ENCODE measurements at places on chromosomes 6 and 20.

GRCh38 chr6:74764486-74764885 is 441.4 kb downstream of the COL12A1 start:
- H3K4me3 ChIP-seq = no peak overlapping the region
- H3K27ac ChIP-seq = no peak overlapping the region
- no peaks in the 10 kb centered on the region for H3K27me3 ChIP-seq
- no peaks in the 10 kb centered on the region for H3K4me1 ChIP-seq
- no peaks in the 10 kb centered on the region for H3K36me3 ChIP-seq

GRCh38 chr20:52457826-52458225 is 266.2 kb upstream of the ZFP64 start:
- DNase-seq = no peak
- H3K27me3 ChIP-seq = peaks cover 5% of the 10 kb centered on the region
- H3K4me1 ChIP-seq = no peaks in the 10 kb centered on the region

DNA sequence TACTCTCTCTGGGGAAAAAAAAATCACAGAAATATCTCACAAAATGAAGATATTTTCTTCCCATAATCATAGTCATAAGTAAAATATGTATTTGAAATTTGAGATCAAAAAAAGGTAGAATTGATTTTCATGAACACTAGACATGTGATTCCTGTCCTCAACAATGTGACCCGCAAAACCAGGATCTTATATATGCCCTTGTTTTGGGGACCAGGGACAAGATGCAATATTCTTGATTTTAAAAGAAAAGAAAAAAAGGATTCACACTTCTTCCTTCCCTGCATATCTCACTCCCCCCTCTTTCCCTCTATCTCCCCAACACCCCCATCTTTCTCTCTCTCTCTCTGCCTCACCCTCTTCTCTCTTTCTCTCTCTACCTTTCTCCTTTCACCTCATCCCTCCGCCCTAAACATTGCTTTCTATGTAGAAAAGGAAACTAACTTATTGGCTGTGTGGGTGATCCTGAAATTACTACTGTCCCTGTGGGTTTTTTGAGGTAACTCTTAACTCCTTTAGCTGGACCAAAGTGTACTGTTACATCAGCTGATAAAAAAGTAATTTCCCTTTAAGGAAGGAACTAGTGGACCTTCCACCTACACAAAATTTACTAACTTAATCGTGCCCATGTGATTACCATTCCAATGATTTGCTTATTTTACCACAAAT is 85.6 kb downstream of the AIG1 start:
- no peak overlapping the region for H3K27ac ChIP-seq
- H3K4me3 ChIP-seq = no peak overlapping the region
- H3K27me3 ChIP-seq = no peaks in the 10 kb centered on the region
- peaks cover 6% of the 10 kb centered on the region for H3K36me3 ChIP-seq

GRCh38 chr6:152975204-152975915 is 7.5 kb downstream of the FBXO5 start:
- no peak for DNase-seq
- peaks cover 46% of the 10 kb centered on the region for H3K36me3 ChIP-seq
- no peak overlapping the region for H3K4me3 ChIP-seq

- no peak overlapping the region for H3K4me3 ChIP-seq
- no peaks in the 10 kb centered on the region for H3K36me3 ChIP-seq
- H3K27me3 ChIP-seq = no peaks in the 10 kb centered on the region
These were observed 202.5 kb upstream of the ASCC3 start for GRCh38 chr6:101083533-101084175.

DNA sequence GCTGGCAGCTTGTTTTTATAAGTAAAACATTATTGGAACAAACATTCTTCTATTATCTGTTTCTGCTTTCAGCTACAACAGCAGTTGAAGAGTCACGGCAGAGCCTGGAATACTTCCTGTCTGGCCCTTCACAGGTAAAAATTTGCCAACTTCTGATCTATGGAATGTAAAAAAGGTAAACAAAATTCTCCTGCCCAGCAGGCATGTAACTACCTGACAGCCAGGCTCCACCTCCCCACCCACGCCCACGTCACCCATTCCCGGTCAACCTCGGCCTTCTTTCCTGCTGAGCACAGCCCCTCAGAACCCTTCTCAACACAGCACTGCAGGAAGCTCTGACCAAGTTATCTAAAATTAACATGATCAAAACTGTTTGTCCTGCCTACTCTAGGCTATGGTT is 166.0 kb downstream of the DLL1 start:
- no peak for DNase-seq
- no peaks in the 10 kb centered on the region for H3K36me3 ChIP-seq
- no peak overlapping the region for H3K27ac ChIP-seq
- H3K4me1 ChIP-seq = peaks cover 52% of the 10 kb centered on the region
- H3K4me3 ChIP-seq = no peak overlapping the region
- H3K27me3 ChIP-seq = no peaks in the 10 kb centered on the region

DNA sequence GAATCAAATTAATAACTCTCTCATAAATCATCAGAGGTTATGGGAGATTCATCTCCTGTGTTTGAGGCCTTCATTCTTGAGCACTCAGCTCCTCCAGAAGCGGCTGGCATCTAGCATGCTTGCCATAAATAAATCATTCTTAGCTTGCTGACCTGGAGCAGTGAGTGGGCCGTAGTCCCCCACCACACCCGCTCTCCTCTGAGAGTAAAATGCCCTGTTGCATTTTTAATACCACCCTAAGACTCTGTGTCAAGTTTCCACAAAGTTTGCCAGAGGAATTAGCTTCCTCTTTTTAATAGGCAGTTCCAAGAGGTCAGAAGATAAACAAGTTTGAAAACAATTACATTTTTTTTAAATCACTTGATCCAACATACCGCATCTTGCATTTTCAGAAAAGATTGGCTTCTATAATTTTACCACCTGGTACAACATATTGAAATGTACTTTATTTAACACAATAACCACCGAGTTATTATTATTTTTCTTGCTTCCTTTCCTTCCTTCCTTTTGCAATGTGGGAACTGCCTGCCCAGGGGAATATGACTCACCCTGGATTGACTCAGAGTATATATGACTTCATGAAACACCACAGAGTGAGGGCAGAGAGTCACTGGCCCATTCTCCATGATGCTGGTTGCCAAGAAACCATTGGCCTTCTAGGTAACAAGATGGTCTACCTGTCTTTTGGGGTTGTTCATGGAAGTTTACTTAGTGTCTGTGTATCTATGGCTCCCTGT is 29.4 kb upstream of the CLIC5 start:
- H3K36me3 ChIP-seq = no peaks in the 10 kb centered on the region
- no peak overlapping the region for H3K4me3 ChIP-seq

GRCh38 chr20:23114018-23114417 is 27.9 kb upstream of the CD93 start:
- H3K36me3 ChIP-seq = no peaks in the 10 kb centered on the region
- H3K4me1 ChIP-seq = peaks cover 21% of the 10 kb centered on the region
- peak overlapping the region; percentile 46 for H3K27ac ChIP-seq
- no peaks in the 10 kb centered on the region for H3K27me3 ChIP-seq
- H3K4me3 ChIP-seq = no peak overlapping the region

GRCh38 chr20:31774408-31774807 is 35.3 kb downstream of the TPX2 start:
- no peak overlapping the region for H3K4me3 ChIP-seq
- H3K27me3 ChIP-seq = no peaks in the 10 kb centered on the region
- no peaks in the 10 kb centered on the region for H3K36me3 ChIP-seq
- no peaks in the 10 kb centered on the region for H3K4me1 ChIP-seq
- DNase-seq = no peak

GRCh38 chr6:140079328-140079727 is 704.9 kb upstream of the CITED2 start:
- peak overlapping the region; percentile 54 for H3K4me3 ChIP-seq
- H3K27ac ChIP-seq = peak overlapping the region; percentile 92
- peaks cover 51% of the 10 kb centered on the region for H3K4me1 ChIP-seq
- no peaks in the 10 kb centered on the region for H3K36me3 ChIP-seq

GRCh38 chr20:16476032-16476431 is 97.2 kb downstream of the KIF16B start:
- peaks cover 4% of the 10 kb centered on the region for H3K36me3 ChIP-seq
- H3K4me3 ChIP-seq = no peak overlapping the region
- DNase-seq = no peak
- peaks cover 4% of the 10 kb centered on the region for H3K4me1 ChIP-seq
- H3K27ac ChIP-seq = no peak overlapping the region
- no peaks in the 10 kb centered on the region for H3K27me3 ChIP-seq

DNA sequence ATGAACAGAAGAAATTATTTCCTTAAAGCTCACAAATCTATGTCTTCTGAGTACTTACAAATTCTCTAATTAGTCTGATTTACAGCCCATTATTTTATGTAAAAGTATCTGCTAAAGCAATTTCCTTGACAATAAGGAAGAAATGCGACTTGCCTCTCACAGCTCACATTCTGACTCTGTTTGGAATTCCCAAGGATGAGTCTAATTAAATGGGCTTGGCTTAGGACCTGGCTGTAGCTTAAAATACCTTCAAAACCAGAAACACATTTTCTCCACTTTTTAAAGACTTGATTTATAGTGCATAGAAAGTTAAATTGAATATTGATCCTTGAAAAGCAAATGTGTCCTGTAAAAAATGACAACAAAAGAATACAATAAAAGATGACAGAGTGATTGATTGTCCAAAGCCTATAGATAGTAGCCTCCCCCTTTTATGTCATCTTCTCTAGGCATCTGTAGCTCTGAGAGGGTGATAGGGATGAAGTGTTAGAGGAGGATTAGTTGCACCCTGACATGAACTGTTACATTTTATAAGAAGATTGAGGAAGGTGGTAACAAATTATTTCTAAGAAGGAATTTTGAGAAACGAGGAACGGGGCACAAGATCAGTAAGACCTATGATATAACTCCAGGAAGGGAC is 118.9 kb downstream of the MACROD2 start:
- H3K27me3 ChIP-seq = no peaks in the 10 kb centered on the region
- no peaks in the 10 kb centered on the region for H3K4me1 ChIP-seq
- no peak overlapping the region for H3K27ac ChIP-seq
- no peak for DNase-seq
- no peaks in the 10 kb centered on the region for H3K36me3 ChIP-seq
- no peak overlapping the region for H3K4me3 ChIP-seq

GRCh38 chr20:42553374-42553773 is 636.3 kb downstream of the PTPRT start:
- H3K27ac ChIP-seq = no peak overlapping the region
- no peak for DNase-seq
- peaks cover 12% of the 10 kb centered on the region for H3K27me3 ChIP-seq

DNA sequence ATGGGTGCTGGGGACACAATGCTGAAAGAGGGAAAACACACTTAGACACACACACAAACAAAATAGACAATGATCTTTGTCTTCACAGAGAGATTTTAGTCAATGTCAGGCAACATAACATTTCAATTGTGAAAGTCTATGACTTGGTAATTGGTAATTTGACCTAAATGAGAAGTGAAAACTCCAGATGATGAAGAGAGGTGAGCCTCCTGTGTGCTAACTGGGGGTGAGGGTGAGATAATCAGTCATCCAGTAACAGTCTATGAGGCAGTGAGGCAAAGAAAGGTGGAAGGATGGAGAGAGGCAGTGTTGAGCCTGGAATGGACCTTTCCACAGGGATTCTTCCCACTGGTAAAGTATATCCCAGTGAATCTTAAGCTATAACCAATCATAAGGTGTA is 744.2 kb downstream of the MAFB start:
- no peaks in the 10 kb centered on the region for H3K27me3 ChIP-seq
- no peaks in the 10 kb centered on the region for H3K36me3 ChIP-seq
- DNase-seq = no peak
- H3K4me1 ChIP-seq = peaks cover 9% of the 10 kb centered on the region
- no peak overlapping the region for H3K4me3 ChIP-seq

DNA sequence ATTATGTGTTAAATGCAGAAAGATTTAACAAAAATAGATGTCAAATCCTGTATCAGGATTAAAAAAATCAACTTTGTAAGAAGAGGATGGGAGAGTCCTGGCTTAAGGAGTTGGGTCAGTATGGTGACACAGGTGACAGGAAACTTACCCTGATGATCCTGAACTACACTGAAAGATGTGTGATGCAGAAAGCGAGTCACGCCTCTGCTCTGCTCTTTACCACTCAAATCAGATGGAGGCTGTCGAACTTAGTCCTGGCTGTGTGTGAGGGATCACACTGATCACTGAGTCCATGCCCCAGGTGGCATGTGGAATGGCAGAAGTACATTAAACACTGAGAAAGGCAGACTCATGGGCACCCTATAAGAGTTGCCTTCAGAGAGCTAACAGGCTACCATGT is 92.9 kb downstream of the GJA10 start:
- H3K36me3 ChIP-seq = no peaks in the 10 kb centered on the region
- H3K27ac ChIP-seq = no peak overlapping the region
- H3K4me3 ChIP-seq = no peak overlapping the region
- DNase-seq = no peak

- no peaks in the 10 kb centered on the region for H3K4me1 ChIP-seq
- DNase-seq = no peak
- H3K36me3 ChIP-seq = no peaks in the 10 kb centered on the region
- no peak overlapping the region for H3K27ac ChIP-seq
- H3K27me3 ChIP-seq = peaks cover 43% of the 10 kb centered on the region
These were observed 397.0 kb downstream of the SMOC2 start for GRCh38 chr6:168838037-168838399.

DNA sequence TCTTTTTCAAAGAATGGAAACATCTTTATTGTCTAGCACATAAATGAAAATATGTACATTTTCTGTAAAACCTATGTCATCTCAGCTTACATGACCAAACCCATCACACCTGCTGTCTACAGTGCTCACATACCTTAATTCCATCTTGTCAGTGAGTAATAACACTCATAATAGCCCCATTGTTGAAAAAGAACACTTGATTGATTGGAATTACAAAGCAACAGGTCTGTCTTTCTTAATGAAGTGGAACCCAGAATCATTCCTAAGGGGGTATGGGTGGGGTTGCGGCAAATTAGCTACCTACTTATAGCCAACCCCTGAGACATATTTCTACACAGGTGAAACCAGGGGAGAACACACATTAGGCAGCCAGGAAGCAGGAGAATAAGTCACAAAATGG is 20.2 kb downstream of the ADGRF4 start:
- no peak overlapping the region for H3K27ac ChIP-seq
- H3K36me3 ChIP-seq = no peaks in the 10 kb centered on the region
- H3K4me3 ChIP-seq = no peak overlapping the region
- no peaks in the 10 kb centered on the region for H3K4me1 ChIP-seq
- H3K27me3 ChIP-seq = no peaks in the 10 kb centered on the region

DNA sequence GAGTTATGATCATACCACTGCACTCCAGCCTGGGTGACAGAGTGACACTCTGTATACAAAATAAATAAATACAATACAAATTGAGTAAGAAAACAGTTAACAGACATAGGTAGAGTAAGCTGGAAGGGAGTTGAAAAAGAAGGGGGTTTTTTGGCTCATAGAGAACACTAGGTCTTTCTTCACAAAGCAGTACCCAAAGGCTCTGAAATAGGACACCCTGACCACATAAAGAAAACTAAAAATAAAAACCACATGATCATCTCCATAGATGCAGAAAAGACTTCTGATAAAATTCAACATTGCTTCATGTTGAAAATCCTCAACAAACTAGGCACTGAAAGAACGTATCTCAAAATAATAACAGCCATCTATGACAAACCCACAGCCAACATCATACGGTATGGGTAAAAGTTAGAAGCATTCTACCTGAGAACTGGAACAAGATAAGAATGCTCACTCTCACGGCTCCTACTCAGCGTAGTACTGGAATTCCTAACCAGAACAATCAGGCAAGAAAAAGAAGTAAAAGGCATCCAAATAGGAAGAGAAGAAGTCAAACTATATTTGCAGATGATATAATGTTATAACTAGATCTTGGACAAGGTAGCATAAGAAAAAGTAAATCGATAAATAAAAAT is 48.6 kb downstream of the TOMM6 start:
- H3K36me3 ChIP-seq = no peaks in the 10 kb centered on the region
- no peak overlapping the region for H3K27ac ChIP-seq
- DNase-seq = no peak
- H3K27me3 ChIP-seq = no peaks in the 10 kb centered on the region
- peaks cover 8% of the 10 kb centered on the region for H3K4me1 ChIP-seq

- peaks cover 10% of the 10 kb centered on the region for H3K4me1 ChIP-seq
- H3K4me3 ChIP-seq = no peak overlapping the region
- H3K27ac ChIP-seq = no peak overlapping the region
- H3K27me3 ChIP-seq = peaks cover 26% of the 10 kb centered on the region
These were observed 247.6 kb downstream of the MYLK4 start for GRCh38 chr6:2502998-2503674.
